ENCODE measurements at places on chromosomes 16 and 17.

DNA sequence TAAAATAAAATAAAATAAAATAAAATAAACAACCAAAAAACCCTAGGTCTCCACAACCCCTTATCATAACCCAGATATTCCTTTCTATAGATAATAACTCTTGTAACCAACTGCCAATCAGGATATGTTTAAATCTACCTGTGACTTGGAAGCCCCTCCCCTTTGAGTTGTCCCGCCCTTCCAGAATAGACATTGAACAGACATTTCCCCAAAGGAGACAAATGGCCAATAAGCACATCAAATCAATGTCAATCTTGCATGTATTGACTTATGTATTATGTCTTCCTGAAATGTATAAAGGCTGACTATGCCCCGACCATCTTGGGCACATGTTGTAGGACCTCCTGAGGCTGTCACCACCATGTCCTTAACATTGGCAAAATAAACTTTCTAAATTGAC, 1.5 kb upstream of the MAPK7 start:
- DNase-seq = no peak

- no peak for DNase-seq
Observed at GRCh38 chr17:37570527-37571093, 38.6 kb downstream of the SYNRG start.

- no peak for DNase-seq
Observed at GRCh38 chr17:49631496-49631895, 46.4 kb downstream of the SPOP start.

DNA sequence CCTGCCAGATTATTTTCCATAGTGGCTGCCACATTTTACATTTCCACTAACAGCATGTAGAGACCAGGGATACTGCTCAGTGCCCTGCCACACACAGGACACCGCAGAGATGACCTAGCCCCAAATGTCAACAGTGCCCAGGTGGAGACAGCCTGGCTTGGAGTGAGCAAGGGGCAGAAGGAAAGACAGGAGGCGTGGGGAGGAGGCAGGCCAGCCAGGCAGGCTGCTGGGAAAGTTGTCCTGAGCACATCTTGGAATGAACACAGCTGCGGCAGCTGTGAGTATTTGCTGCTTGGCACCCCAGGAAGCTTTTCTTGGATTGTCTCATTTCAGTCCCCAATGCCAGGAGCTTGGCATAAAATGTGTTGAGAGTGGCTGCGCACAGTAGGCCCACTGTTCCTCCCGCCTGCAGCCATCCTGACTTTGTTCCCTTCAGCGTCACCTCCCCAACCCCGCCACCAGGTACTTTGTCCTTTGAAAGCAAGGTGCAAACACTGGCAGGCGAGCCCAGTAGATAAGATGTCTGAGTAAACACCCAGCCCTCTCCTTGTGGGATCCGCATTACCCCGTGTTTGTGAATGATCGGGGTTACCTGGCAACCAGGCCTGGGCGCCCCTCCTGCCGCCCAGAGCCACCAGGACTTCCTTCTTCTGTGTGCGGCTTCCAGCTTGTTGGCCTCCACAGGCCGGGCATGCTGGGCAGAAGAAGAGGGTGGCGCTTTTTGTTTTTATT, 114.0 kb downstream of the CMIP start:
- no peak for DNase-seq

- DNase-seq = peak; percentile 64
Observed at GRCh38 chr16:3458278-3458851, 14.9 kb downstream of the NAA60 start.
